ENCODE measurements at places on chromosomes 3 and 15.
A peak's percentile ranks its signal among the peaks of the same experiment; 100 is the strongest.

DNA sequence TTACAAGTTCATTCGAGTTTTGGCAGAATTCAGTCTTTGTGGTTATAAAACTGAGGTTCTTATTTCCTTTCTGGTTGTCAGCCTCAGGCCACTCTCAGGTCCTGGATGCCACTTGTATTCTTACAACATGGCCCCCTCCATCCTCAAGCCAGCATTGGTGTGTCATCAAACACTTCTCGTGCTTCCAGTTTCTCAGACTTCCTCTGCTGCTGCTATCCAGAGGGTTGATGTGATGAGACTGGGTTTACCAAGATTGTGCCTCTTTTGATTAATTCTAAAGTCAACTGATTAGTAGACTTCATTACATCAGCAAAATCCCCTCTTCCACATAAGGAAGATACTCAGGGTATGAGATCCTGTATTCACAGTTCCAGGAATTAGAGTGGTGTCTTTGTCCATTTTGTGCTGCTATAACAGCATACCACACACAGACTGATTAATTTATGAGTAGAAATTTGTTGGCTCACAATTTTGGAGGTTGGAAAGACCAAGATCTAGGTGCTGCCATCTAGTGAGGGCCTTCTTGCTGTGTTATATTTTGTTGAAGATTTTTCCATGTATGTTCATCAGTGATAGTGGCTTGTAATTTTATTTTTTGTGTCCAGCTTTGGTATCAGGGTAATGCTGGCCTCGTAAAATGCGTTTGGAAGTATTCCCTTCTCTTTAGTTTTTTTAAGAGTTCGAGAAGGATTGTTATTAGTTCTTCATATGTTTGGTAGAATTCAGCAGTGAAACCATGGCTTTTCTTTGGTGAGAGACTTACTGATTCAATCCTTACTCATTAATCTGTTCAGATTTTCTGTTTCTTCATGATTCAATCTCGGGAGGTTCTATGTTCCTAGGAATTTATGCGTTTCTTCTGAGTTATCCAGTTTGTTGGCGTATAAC lies 11.1 kb downstream of the LRCH3 start:
- DNase-seq: no peak

DNA sequence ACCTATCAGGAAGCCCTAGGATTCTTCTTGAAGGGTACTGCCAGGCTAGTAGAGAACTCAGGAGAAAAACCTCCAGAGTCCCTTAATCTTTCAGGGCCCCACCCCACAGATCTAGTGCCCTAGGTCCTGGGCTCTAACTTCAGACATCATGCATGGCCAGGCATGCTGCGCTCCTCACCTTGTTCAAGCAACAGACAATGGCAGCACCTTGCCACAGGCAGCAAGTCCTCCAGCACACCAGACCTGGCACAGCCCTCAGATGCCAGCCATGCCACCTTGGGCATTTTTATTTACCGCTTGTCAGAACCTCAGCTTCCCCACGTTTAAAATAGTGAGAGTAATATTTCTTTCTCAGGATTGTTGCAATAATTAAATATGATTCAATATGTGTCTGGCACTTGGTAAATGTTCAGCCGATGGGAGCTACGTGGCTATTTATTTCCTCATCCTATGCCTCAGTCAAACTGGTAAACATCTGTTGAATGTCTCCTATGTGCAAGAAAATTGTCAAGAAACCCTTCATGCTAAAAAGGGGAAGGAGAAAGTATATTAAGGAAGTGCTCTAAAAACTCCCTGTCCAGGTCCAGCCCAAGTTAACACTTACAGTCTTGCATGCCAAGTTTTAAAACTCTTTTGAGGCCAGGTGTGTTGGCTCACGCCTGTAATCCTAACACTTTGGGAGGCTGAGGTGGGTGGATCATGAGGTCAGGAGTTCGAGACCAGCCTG lies 14.5 kb upstream of the CCR1 start:
- DNase-seq: no peak

GRCh38 chr15:29333261-29333660 lies 63.6 kb upstream of the NSMCE3 start:
- DNase-seq: no peak

DNA sequence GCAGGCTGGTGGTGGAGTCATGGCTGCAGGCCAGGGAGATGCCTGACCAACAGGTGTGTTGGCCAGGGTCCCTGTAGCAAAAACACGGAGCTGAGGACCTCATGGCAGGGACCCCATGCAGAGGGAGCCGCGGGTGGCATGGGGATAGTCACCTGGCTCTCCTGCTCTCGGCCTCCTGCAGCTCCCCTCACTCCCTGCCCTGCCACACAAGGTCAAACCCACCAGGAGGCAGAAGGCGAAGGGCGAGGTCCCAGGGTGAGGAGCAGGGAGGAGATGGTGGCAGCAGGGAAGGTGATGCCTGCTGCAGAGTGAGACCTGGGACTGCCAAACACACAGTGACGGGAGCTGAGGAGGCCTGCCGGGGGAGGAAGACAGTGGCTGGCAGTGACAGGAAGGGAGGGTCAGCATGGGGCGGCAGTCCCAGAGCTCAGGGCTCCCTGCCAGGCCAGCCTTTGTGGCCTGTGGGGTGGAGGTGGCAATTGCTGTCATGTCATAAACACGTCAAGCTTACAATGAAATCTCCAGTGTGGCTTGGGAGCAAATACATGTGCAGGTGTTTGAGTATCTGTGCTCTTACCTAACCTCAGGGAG lies 144.3 kb downstream of the TJP1 start:
- DNase-seq: no peak

GRCh38 chr3:7292362-7292761 lies 431.4 kb downstream of the GRM7 start:
- DNase-seq: no peak

GRCh38 chr3:89145995-89146394 lies 38.6 kb downstream of the EPHA3 start:
- peak; percentile 14 for DNase-seq

DNA sequence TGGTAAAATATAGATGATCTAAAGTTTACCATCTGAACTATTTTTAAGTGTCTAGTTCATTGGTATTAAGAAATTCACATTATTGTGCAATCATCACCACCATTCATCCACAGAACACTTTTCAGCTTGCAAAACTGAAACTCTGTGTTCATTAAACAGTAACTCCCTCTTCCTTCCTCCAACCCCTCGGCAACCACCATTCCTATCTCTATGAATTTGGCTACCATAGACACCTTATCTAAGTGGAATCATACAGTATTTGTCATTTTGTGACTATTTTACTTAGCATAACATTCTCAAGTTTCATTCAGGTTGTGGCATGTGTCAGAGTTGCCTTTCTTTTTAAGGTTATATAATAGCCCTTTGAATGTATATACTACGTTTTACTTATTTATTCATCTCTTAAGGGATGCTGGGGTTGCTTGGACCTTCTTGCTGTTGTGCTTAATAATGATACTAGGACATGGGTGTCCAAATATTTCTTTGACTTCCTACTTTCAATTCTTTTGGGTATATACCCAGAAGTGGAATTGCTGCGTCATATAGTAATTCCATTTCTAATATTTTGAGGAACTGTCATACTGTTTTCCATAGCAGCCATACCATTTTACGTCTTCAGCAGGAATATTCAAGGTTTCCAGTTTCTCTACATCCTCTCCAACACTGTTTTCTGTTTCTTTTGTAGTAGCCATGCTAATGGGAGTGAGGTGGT lies 20.9 kb downstream of the KAT2B start:
- DNase-seq: no peak

DNA sequence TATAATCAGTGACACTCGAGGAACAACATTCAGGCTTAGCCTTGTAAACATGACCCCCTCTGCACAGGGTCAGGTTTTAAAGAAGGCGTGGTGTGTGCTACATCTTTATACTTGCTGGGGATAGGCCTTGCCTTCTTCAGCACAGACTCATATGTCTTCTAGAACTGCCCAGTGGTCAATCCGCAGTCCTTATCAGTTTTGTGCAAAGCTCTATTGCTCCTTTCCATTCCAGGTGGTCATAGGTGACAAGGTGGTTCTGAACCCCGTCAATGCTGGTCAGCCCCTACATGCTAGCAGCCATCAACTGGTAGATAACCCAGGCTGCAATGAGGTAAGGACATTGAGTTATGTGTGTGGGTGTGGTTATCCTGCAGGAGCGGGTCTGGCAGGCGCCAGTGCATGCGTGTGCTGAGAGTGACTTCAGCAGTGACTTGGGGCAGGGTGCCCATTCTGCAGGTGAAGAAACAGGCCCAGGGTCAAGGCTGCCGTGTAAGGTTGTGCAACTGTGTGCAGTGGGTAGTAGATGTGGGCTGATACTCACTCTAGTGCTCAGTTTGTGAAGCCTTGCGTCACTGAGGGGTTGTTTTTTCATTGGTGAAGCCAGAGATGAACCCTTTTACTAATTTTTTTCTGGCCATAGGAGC lies 150.9 kb downstream of the ITPR1 start:
- no peak for DNase-seq

DNA sequence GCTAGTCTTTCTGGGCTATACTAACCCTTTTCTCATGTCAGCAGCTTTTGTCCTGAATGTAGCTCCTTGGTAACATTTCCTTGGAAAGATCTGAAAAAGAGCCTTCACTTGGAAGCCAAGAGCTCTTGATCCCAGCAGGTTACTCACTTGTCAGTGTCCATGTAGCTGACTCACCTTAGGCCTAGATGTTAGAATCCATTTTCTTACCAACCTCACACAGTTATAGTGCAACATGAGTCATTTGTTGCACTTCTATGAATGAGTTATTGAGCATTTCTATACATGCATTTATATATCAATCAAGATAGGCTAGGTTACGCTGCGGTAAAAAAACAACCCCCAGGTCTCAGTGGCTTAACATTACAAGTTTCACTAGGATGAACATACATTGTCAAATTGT lies 106.8 kb upstream of the SLC7A14 start:
- DNase-seq: no peak

- no peak for DNase-seq
Measured at GRCh38 chr3:50151728-50152127, 3.4 kb upstream of the SEMA3F start.

- DNase-seq: no peak
Measured at GRCh38 chr15:94370936-94371285, 139.6 kb downstream of the MCTP2 start.

GRCh38 chr3:130395916-130396315 lies 50.4 kb downstream of the COL6A5 start:
- DNase-seq: no peak

- DNase-seq: no peak
Measured at GRCh38 chr3:109900783-109901182, 563.4 kb upstream of the DPPA4 start.

GRCh38 chr3:126766653-126767052 lies 62.6 kb downstream of the CHCHD6 start:
- DNase-seq: no peak

GRCh38 chr3:43764471-43764870 lies 73.7 kb downstream of the ABHD5 start:
- no peak for DNase-seq

- peak; percentile 67 for DNase-seq
Measured at GRCh38 chr15:96047255-96047931, 283.1 kb upstream of the NR2F2 start.

- DNase-seq: no peak
Measured at GRCh38 chr15:84855136-84855535, 29.3 kb upstream of the SLC28A1 start.

DNA sequence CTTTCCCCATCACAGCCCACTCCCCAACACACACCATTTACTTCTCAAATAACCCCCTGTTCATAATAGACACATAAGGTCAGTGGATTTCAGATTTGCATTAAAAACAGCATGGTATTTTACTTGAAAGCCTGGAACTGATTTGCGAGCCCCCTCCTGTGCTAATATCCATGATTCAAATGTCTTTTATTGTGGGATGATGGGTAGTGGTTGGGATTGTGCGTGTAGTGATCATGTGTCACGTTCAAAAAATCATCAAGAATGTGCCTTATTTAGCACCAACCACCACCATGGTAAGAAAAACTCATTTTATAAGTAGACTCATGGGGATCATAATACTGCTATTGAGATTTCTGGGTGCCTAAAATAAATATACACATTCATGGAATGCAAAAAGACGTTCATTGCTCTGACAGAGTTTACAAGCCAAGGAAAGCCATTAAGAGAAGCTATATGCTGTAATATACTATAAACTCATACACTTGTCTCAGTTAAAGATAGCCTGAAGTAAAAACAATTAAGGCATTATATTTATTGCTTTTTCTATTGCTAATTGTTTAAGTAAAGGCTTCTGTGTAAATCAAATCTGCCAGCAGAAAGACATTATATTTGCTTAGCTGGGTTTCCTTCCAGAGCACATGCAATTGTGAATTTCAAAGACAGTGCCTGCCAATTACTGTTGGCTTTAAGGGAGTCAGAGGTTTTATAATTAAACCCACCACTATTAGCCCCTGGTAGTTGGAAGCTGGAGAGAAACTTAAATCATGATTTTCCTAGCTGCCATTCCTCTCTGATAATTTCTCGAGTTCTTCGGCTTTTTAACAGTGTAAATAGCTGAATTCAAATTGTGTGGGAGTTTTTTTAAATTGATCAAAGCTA lies 4.0 kb downstream of the TRAT1 start:
- no peak for DNase-seq

GRCh38 chr15:65612616-65612946 lies 1.6 kb upstream of the INTS14 start:
- DNase-seq: peak; percentile 11
